ENCODE measurements at places on chromosomes 12 and 14.

- DNase-seq = no peak
Measured at GRCh38 chr14:23402296-23403138, 5.6 kb downstream of the MYH6 start.

GRCh38 chr12:125533434-125534029 lies 468.3 kb downstream of the AACS start:
- no peak for DNase-seq

- no peak for DNase-seq
Measured at GRCh38 chr14:33184587-33184986, 245.9 kb downstream of the NPAS3 start.

DNA sequence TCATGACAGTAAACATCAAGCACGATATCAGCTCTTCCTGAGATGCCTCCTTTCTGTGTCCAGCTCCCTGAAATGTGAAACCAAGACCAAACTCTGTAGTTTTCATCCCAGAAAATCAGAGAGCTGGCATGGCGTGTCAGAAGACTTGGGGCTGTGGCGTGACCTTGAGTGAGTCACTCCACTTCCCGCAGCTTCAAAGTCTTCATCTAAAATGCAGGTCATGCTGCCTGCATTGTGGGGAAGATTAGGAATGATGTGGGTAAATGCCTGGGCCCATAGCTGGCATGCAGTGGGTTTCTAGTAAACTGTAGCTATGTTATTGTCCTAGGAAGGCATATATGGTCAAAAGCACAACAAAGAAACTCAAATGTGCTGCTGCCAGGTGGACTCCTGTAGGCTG lies 28.8 kb downstream of the OAS2 start:
- DNase-seq = no peak

DNA sequence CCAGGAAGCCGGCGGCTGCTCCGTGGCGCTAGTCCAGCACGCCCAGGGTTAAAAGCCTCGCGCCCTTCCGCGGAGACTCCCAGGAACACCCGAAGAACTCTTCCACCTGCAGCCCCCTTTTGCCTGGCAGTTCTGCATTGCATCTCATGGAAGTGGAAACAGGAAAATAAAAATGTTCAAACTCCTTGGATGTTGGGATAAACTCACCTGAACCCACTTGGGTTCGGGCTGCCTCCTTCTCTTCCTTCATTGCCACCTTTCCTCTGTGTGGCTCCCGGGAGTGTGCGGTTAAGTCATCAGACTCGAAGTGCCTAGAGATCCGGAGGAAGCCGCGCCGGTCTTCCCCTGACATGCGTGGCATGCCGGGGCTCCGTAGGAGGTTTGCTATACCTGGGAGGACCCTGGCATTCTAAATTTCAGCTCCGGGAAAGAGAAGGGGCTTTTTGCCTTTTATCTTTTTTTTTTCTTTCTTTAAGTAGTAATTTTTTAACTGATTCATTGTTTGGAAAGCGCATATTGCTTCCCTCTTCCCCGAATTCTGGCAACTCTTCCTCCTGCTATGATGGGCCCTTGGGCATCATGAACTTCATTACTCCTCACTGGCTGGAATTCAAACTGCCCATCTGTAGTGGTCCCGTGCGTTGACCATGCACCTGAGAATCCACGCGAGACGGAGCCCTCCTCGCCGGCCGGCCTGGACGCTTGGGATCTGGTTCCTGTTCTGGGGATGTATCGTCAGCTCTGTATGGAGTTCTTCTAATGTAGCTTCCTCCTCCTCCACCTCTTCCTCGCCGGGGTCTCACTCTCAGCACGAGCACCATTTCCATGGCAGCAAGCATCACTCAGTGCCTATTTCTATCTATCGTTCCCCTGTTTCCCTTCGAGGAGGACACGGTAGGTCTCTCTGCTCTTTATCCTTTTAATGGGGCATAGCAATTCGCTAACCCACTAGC lies 931.4 kb downstream of the DIO2 start:
- no peak for DNase-seq

- no peak for DNase-seq
Measured at GRCh38 chr12:3236345-3237187, 159.4 kb downstream of the TSPAN9 start.

DNA sequence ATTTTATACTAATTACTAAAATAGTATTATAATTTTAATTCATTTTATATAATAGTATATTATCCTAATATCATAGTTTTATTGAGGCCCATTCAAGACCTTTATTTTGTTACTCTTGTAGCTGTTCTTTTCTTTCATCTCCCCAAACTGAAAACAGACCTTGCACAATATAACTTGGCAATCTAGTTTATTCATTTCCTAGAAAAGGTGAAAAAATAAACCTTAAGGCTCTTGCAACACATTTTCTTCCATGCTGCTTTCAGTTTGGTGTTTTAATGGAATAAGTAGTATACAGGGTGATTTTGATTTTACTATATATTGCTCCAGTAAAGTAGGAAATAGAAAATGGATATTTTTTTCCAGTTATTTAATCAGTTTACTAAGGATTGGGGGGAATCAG lies 174.0 kb downstream of the SLC2A13 start:
- DNase-seq = no peak

GRCh38 chr12:22858849-22859570 lies 234.0 kb downstream of the ETNK1 start:
- no peak for DNase-seq

GRCh38 chr12:49553512-49554088 lies 14.3 kb downstream of the MCRS1 start:
- DNase-seq = peak; percentile 53

DNA sequence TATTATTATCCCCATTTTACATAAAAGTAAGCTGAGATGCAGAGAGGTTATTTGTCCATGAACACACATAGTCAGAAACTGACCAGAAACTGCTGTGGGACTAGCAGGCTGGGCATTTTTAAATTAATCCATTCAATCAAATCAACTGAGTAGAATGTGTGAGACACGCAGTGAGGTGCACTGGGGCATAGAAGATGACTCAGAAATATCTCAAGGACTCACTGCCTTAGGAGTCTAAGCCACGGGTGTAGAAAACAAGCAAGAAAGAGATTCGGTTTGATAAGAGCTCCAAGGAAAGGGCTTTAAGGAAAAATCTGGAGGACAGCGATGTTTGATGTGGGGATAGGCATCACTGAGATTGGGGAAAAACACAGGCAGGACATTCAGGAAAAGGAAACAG lies 127.8 kb downstream of the ANO2 start:
- no peak for DNase-seq

DNA sequence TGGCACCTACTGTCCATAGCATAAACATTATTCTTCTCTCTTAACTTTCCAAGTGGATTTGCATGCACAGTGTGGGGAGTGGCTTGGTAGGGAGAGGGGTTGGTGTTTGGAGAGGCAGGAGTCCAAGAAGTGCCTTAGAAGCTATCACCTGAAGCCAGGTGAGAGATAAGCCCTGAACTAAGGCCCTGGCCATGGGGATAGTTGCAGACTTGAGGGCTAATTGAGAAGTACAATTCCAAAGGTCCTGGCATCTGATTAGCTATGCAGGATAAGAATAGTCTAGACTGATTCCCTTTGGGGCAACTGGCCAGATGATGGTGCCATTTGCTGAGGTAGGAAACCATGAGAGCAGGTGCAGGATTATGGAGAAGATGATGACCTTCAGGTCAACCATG lies 2.0 kb upstream of the PCK2 start:
- DNase-seq = no peak

DNA sequence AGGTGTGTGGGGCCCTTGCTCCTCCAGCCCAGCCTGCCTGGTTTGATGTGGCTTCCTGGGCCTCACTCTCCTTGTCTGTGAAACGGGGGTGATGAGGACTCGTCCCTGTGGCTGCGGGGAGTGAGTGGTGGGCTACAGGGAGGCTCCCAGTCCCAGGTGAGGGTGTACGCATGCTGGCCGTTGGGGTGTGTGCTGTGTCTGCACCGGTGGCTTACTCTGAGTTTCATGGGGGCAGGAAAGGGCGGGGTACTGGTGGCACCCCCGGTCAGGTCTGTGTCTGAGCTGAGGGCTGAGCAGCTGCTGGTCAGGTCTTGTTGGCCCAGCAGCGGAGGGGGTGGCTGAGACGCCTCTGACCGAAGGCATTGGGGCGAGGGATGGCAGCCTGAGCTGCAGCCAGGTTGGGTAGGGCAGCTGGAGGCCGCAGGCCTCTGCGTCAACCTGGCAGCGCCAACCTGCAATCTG lies 11.2 kb downstream of the ULK1 start:
- no peak for DNase-seq

DNA sequence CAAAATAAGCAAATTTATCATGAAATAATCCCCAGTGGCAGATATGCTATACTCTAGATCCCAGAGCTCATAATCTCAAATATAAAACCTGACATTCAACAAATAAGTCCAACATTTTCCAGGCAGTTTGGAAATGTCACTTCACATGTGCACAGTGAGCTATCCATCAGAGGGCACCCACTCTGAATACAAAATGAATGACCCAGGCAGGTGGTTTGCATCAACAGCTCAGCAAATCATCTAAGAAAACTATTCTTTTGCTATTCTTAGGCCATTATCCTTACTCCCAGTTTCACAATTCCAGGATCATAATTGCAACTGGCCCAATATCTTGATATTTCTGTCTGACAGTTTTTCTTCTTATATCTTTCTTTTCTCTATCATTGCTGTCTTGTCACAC lies 38.5 kb downstream of the TRIM9 start:
- no peak for DNase-seq

DNA sequence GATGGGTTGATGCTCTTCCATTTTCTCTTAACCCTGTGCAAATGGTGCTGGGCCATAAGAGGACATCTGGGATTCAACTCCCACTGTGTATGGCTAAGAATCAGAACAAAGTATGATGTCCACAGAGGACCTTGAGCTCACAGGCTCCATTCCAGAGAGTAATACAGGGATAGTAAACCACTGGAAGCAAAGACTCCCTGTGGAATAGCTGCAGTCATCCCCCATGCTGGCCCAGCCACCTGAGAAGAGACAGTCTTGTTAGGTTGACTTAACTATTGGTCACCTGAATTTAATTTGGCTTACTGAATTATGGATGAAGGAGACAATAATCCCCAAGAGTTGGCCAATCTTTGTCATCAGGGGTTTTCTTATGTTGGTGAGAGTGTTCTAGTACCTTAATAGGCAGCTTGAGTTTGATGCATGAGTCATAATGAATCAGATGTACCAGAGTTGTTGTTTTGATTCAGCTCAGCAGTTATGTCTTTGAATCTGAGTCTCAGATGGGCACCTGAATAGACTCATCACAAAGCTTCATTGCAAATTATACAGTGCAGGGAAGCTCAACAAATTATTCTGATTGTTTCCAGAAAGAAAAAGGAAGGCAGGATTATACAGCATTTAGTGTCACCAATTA lies 122.7 kb downstream of the SSPN start:
- DNase-seq = no peak

DNA sequence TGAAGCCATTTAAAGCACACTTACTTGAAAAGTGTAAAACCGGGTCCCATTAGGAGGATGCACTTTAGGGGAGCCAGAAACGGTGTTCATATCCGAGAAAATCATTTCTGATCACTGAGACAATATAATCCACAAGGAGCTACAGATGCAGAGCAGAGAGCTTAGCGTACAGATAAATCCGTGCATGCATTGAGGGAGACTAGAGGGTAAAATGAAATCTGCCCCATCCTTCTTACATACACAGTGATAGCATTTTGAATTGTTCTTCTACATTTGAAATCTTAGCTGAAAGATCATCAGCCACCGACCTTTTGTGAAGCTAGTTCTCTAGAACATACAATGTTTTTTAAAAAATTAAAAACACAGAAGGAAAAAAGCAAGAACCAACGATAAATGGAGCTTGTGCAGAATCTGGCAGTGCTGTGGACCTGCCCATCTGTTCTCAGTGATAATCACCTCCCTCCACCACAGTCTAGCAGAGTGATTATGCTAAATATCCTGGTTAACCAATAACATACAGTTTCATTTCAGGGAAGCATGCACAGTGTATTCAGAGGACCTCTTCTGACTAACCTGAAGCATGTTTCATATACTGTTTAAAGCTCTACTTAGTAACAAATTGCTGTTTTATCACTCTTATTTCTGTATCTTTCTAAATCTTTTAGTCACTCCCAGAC lies 161.1 kb downstream of the PPFIA2 start:
- no peak for DNase-seq

Measured in CD4-positive, alpha-beta T cell treated with Interleukin-6 at 100 ng/mL for 8 hours (primary cell).